ENCODE measurements at places on chromosomes 2 and 18.

GRCh38 chr18:58241877-58242276 lies 197.9 kb downstream of the NEDD4L start:
- DNase-seq = no peak

DNA sequence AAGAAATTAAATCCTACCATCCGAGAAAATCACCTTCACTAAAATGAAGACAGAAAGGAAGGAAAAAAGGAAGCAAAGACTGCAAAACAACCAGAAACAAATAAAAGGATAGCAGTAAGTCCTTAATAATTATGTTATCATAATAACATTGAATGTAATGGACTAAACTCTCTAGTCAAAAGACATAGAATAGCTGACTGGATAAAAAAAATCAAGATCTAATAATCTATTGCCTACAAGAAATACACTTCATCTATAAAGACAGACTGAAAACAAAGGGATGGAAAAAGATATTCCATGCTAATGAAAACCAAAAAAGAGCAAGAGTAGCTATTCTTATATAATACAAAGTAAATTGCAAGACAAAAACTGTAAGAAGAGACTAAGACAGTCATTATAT lies 48.5 kb upstream of the SGPP2 start:
- no peak for DNase-seq

- DNase-seq = no peak
Observed at GRCh38 chr2:78592491-78592890, 433.0 kb upstream of the REG3G start.

DNA sequence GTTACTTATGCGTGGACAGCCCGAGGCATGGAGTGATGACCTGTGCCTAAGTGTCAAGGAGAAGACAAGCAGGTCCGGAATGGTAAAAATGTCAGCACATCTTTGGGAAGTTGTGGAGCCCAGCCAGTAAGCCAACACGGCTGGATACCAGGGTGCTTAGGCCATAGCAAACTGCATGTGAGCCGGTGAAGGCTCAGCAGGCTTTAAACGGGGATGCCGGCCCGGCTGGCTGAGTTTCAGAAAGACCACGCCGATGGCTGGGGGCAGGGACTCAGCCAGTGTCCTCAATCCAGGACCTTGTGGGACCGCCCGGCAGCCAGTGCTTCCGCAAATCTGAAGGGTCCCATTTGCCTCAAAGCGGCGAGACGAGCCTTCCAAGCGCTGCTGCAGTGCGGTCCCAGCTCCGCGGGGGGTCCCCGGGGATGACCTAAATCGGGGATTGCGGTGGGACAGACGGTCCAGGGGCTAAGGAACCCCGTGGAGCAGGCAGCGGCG lies 946 bp upstream of the AGAP1 start:
- no peak for DNase-seq

DNA sequence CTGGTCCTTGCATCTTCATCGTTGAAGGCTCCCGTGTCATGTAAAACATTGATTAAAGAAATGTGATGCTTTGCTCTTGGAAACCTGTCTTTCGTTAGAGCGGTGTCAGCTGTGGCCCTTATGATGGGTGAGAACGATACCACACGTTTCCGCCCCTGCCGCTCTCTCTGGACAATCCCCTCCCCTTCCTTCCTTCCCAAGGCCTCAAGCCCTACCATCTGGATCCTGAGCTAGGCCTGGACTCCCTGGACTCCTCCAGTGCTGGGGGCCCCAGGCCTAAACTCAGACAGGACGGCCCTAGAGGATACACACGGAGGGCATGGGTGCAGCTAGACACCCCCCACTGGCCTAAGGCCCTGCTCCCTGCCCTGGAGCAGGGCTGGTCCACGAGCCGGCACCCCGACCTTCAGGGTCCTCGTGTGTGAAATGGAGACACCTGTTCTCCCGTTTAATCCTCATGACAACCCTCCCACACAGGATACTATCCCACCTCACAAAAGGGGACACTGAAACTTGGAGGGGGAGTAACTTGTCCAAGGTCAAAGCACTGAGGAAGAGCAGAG lies 13.2 kb downstream of the BIN1 start:
- DNase-seq = no peak

DNA sequence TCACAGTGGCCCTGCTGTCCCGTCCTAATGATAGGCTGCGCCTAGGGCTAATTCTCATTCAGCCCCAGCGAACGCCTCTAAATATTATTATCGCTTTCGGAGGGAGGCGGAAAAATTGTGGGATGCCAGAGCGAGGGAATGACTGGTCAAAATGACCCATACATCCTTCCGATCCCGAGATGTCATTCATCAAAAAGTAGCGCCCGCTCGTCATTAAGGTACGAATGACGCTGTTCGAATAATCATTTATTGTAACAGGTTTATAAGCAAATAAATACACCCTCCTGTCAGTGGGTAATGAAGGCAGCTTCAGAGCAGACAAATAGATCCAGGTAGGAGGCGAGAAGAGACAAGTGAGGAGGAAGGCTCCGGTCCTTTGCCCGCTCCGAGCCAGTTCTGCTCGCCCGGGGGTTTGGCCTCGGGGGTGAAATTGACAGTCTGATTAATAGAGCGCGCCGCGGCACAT lies at the start of gene EVX2:
Gene EVX2, minus strand, starts transcription at position 167 of the 466 bp plus-strand sequence. CDS start 186 bp downstream, outside the sequence.
- DNase-seq = no peak

DNA sequence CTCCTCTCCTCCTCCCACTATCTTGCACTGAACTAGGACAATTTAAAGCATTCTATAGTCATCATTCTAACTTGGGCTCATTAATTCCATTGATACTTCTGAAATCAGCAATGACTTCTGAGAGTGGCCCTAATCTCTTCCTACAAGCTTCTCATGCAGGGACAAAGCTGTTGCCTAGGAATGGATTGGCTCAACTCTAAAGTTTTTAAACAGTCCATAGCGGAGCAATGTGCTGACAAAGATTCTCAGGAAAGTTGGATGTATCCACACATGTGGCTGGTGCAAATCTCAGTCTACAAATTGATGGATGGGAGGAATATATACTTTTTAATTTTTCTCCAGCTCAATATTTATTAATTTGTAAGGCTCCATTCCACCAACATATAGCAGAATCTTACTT lies 388.9 kb downstream of the SETBP1 start:
- DNase-seq = no peak

DNA sequence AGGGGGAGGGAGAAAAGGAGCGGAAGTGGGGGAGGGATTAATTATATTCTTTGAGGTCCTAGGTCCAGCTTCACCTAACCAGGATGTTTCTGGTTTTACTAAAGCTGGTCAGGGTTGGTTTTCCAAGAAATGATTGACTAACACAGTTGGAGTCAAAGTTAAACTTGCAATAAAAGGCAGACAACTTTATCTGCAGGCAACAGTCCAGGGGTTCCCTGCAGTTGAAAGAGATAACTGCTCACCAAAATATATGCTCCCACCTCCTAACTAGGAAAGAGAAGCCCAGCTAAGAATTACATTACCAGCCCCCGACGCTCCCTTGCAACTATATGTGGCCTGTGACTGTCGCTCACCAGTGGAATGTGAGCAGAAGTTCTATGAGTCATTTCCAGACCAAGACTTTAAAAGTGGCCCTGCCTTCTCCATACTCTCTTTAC lies 140.0 kb upstream of the PKDCC start:
- no peak for DNase-seq

DNA sequence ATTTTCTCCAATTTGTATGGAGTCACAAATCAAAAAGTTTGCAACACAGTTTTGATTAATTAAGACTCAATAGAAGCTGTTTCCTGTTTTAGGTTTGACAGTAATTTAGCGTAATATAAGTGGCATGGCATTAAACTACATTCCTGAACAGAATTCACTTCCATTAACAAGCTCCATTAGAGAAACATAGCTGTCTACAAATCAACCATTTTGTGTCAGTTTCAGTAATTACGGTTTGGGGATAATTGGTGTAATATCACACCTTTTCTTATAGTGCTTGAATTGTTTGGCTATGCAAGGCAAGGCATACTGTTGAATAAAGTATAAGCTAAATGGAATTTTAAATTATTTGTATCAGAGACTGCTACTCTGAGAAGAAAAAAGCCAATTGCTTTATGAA lies 585.5 kb downstream of the CBLN2 start:
- no peak for DNase-seq

DNA sequence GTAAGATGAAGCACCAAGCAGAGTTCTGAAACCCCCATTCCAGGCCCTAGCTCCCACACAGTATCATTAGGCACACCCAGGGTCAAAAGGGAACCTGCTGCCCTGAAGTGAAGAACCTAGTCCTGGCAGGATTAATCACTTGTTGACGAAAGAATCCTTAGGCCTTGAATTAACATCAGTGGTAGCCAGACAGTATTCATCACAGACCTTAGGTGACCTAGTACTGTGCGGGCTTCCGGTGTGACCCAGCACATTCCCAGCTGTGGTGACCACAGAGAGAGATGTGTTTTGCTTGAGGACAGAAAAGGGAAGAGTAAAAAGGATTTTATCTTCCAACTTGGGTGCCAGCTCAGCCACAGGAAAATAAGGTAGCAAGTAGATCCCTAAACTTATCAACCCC lies 1071.4 kb upstream of the FAM98A start:
- no peak for DNase-seq

- no peak for DNase-seq
Observed at GRCh38 chr2:191638079-191638801, 39.7 kb upstream of the NABP1 start.

GRCh38 chr2:21281791-21282514 lies 158.2 kb downstream of the TDRD15 start:
- no peak for DNase-seq

- DNase-seq = no peak
Observed at GRCh38 chr2:158600155-158600802, 143.5 kb downstream of the PKP4 start.

- no peak for DNase-seq
Observed at GRCh38 chr2:178202927-178203326, 8.6 kb downstream of the OSBPL6 start.

DNA sequence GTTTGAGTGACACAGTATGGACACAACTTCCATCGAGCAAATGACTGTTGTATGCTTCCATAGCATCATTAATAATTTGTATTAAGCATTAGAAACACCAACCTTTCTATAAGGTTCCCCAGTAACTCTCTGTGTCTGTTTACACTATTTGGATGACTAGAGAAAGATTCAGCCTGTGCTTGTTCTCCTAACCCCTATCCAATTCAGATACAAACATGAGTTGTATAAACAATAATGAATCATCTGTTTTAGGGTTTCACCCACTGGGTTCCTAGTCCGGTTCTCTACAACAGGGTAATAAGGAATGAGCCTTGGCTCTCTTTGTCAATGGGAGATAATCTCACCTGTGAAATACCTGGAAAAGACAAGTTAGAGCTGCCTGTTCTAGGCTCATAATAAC lies 894.1 kb upstream of the PIK3C3 start:
- DNase-seq = no peak

DNA sequence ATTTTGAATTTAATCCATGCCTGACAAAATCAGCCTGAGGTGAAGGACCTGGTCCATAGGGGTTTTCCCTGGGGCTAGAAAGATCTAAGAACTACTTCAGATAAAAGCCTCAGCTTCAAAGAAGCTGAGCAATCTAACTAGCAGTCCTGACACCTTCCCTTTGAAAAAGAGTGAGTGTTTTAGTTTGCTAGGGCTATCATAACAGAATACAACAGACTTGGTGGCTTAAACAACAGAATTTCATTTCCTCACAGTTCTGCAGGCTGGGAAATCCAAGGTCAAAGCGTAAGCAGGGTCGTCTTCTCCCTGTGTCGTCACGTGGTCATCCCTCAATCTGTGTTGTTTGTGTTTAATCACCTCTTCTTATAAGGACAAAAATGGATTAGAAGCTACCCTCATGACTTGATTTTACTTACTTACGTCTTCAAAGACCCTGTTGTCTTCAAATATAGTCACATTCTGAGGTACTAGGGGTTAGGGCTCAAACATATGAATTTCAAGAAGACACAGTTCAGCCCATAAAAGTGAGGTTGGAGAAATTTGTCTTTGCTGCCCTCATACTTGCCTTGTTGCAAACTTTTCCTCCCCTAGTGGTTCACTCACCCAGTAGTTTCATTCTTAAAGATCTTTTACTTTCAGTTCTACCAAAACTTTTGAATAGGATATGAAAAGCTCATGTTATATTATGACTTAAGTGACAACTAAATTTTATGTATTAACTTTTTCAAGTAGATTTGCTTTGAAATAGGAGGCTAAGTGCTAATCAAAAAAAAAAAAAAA lies 673.8 kb downstream of the ARHGAP15 start:
- no peak for DNase-seq

DNA sequence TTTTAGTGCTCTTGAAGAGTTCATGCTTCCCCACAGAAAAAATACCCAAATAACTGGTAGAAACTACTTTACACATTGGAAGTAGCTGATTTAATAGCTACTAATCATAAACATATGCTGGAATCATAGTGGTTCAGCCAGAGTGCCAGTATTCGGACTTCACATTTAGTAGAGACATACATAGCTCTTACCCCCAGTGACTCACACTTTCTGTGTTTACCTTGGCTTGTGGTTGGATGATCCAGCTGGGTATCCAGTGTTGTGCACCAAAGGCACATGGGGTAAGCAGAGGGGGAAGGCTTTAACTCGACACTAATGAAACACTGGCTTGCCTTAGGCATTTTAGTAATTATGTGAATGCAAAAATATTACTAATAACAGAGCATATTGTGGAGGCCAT lies 18.1 kb downstream of the ARHGAP28 start:
- no peak for DNase-seq

DNA sequence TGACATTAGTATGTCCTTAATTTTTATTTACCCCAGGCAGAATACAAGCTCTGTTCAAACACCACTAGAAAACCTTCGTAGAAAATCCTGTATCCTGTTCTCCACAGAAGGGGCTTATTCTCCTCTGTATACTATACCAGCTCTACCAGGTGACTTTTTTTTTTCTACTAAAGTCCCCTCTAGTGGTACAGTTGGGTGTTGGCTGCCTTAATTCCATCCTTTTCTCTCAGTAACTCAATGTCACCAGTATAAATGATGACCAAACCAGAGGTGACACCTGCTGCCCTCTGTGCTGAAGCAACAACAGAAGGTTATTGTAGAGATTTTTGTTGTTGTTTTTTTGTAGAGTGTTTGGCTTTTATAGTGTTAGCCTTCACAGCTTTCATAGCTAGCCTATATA lies 1322.0 kb downstream of the LRP1B start:
- DNase-seq = no peak

GRCh38 chr2:237919593-237919992 lies 47.2 kb upstream of the UBE2F start:
- no peak for DNase-seq

DNA sequence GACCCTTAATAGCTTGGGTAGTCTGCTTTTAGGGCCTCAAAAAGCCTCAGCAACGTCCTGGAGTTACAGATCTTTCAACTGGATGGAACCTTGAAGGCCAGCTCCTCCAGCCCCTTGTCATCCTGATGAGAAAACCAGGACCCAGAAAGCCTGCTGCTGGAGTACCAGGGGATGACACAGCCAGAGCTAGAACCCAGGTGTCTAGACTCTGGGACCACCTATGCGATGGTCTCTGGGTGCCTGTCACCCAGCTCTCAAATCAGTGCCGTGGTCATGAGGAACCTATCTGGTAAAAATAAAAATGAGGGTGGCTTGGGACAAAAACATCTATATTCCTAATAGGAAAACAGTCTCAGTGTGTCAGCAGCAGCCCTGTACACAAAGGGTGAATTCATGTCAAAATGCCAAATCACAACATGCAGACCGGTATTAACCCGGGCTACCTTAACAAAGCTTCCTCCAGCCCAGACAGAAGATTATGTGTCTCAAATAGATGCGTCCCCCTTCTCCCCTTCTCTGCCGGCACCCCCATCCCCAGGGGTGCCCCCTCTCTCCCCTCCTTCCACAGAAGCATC lies 28.5 kb downstream of the SMAD7 start:
- no peak for DNase-seq
